ENCODE measurements at places on chromosomes 12 and 14. TPM values are rescaled to one million over a fixed set of nuclear protein-coding genes. Genes with fewer than 3 reads are reported as not detected.

CD69 gene
- not detected for total RNA-seq

HOTAIR gene
- total RNA-seq: under 0.01 TPM

DLGAP5 gene
- total RNA-seq: 0.43 TPM

RARG gene
- 65.4 TPM for total RNA-seq

MBD6 gene
- 6.0 TPM for total RNA-seq

KERA gene
- not detected for total RNA-seq

ARL1 gene
- 84.0 TPM for total RNA-seq

FAM90A1 gene
- under 0.01 TPM for total RNA-seq

FOXA1 gene
- 2.9 TPM for total RNA-seq

SCARB1 gene
- 21.2 TPM for total RNA-seq

DTX1 gene
- not detected for total RNA-seq

MAP1LC3B2 gene
- total RNA-seq: 0.48 TPM

All from tracheal epithelial cell (primary cell).